ENCODE measurements at places on chromosomes 3 and 15. TPM values are rescaled to one million over a fixed set of nuclear protein-coding genes. Genes with fewer than 3 reads are reported as not detected.

DNA sequence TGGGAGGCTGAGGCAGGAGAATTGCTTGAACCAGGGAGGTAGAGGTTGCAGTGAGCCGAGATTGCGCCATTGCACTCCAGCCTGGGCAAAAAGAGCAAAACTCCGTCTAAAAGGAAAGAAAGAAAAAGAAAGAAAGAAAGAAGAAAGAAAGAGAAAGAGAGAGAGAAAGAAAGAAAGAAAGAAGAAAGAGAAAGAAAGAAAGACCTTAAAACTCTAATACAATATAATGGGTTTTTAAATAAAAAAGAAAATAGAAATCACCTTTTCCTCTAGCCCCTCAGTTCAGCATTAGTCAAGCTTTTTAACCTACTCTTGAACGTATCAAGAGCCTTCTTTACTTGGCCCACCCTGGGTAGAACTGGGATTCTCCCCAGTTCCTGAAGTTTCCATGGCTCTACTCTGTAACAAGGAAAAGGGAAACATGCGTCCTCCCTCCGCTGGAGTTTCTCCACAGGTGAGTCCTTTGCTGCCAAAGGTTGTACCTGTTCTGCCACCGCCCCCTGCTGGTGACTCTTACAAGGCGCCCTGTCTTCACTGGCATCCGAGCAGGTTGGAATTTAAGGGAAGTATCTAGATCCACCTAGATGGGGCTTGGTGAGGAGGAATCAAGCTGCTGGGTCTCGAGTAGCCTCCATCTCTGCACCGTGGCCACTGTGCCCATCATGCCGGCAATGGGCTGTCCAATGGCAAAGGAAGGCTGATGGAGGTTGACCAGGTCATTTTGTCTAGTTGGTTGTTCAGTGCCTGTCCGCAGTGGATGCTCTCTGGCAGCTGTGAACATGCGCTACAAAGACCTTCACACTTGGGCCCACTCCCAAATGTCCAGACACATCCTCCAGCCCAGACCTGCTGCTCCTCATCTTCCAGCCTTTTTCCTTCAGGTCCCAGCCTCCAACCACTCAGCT, 20.6 kb upstream of the EPHB3 start:
- DNase-seq = peak; percentile 64

GRCh38 chr15:36407647-36408046, 171.8 kb upstream of the CDIN1 start:
- no peak for DNase-seq

DNA sequence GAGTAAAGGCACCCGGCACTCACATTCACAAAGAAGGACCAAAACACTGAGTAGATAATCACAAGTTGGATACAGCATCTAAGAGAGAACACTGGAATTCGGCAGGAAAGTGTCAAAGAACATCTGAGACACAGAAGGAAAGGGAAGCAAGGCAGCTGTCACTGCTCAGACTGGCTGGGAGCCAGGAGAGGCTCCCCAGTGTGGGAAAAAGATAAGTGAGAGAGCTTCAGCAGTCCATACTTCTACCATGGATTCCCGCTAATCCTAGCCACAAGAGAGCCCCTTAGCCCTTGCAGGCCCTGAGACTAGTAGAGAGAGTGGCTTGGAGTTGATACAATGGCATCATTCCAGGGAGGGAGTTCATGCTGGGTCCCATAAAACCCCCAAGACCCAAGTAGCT, 36.7 kb upstream of the CP start:
- peak; percentile 93 for DNase-seq

GRCh38 chr3:36477655-36478054, 97.4 kb downstream of the STAC start:
- DNase-seq = no peak

GRCh38 chr3:23017801-23018200, 185.3 kb upstream of the UBE2E2 start:
- DNase-seq = no peak

DNA sequence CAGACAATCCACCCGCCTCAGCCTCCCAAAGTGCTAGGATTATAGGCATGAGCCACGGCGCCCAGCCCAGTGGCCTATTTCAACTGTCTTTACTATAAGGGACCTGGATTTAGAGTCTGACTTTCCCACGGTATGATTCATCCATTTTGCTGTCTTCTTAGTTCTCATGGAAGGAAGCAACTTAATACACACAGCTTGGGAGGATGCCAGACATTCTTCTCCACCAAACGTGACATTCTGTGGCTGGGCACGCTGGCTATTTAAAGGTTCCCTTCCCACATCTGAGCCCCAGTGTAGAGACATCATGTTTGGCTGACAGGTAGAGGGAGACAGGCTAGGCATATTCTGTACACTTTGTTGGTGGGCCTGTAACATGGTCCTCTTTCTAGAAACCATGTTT, 26.2 kb downstream of the FAM43A start:
- DNase-seq = peak; percentile 72

The TMC3 gene
- total RNA-seq = 0.06 TPM

The SCAANT1 gene
- not detected for total RNA-seq

The PLSCR2 gene
- not detected for total RNA-seq

Data from SJCRH30 (cell line).